NCI-H1436 treated with DMSO at 0.1 percent for 48 hours (cell line): ENCODE measurements at places on chromosomes 16 and 17.

DNA sequence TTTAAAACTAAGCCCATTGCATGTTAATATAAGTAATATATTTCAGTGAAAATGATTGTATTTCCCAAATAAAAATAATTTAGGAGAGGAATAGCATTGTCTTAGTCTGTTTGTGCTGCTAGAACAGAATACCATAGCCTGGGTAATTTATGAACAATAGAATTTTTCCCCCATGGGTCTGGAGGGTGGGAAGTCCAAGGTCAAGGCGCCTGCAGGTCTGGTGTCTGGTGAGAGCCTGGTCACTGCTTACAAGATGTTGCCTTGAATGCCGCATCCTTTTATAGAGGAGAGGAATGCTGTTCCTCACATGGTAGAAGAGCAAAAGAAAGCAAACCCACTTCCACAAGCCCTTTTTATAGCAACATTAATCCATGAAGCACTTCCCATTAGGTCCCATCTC is 161.3 kb upstream of the ZFHX3 start:
- no peak for DNase-seq

DNA sequence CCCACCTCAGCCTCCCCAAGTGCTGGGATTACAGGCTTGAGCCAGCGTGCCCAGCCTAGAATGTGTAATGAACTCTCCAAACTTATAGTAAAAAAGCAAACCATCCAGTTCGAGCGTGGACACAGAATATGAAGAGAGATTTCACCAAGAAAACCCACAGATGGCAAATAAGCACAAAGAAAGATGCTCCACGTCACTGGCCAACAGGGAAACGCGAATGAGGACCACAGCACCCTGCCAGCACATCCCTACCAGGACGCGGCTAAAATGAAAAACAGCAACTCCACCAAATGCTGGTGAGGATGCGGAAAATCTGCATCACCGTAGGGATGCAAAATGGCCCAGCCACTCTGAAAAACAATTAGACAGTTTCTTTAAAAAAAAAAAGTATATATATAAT is 1.4 kb downstream of the MVD start:
- no peak for DNase-seq

GRCh38 chr17:14557480-14557879 is 256.6 kb downstream of the HS3ST3B1 start:
- DNase-seq, result no peak

DNA sequence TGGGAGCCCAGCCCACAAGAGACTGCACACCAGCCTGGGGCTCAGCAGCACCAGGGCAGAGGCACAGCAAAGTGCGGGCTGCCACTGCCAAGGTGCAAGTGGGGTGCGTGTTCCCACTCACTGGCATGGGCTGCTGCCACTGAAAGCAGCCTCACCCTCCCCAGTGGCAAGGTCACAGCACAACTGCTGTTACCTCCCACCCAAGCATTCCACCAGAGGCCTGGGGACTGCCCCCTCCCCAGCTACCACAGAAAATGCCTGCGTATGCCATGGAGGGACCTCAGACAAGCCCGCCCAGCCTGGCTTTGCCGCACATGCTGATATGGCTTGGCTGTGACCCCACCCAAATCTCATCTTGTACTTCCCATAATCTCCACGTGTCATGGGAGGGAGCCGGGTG is 33.1 kb downstream of the MEAK7 start:
- no peak for DNase-seq

GRCh38 chr16:59121411-59122261 is 387.5 kb upstream of the GOT2 start:
- DNase-seq, result no peak

DNA sequence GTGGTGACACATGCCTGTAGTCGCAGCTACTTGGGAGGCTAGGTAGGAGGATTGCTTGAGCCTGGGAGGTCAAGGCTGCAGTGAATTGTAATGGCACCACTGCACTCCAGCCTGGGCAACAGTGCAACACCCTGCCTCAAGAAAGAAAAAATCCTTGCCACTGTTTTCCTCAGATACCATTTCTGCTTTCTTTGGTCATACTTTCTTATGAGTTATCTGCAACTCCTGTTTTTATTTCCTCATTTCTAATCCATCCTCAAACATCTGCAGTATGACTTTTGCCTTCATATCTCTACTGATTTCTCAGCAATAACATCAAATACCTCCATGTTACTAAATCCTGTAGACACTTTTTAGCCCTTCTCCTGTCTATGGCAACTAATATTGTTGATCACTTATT is 3.1 kb upstream of the AP2B1 start:
- no peak for DNase-seq

DNA sequence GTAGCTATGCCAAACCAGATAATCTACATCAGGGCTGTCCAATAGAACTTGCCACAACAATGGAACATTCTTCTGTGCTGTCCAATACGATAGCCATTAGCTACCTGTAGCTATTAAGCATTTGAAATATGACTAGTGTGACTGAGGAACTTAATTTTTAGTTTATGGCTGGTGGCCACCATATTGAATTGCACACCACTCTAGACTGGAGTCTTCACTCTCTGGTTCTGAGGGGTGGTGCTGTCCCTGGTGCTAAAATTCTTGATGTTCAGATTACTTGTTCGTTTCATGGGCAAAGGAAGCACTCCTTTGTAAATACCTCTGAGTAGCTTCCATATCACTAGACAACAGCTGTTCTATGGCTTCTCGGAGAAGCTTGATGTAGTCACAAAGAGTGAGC is 296.6 kb downstream of the NPIPA8 start:
- DNase-seq, result no peak
